Frontal cortex (tissue), 4 donors: ENCODE measurements at places on chromosomes 1 and 21.

DNA sequence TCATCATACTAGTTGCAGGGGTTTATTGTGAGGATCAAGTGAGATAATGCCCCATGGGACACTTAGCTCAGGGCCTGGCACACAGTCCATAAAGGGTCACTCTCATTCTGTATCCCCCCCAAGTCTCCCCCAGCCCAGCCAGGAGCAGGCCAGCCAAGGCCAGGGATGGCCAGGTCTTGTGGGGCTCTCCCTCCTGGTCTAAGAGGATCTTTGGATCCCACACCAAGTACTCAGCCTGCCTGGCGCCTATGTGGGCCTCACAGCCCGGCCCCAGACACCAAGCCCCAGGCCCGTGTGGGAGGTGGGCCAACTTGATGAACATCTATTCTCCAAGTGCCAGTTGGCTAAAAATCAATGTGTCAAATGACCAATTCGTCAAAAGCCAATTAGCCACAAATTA lies 117.8 kb downstream of the GLIS1 start:
- no peak for DNase-seq

- no peak for DNase-seq
These were observed 20.4 kb downstream of the OLFML2B start for GRCh38 chr1:162003061-162003829.

GRCh38 chr1:158153746-158154444 lies 26.8 kb upstream of the CD1D start:
- DNase-seq = no peak

DNA sequence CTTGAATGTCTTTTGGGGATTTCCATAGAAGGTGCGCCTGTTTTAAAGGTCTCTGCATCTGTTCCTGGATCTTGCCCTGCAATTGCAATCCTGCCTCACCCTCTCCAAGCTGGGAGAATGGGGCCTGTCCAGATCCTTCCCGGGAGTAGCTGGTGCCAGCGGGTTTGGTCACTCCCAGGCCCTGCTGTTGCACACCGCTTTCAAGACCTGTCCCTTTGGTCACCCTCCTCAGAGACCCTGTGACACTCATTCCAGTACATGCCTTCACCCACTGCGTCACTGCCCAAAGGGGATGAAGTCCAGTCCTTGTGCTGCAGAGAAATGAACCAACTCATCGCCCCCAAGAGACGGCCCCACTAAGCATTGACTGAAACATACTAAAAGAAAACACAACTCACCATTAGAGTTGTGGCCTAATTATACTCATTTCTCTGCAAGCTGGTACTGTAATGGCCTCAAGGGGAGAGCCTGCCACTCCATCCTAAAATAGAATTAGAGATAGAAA lies 1.9 kb upstream of the IRF2BP2 start:
- DNase-seq = no peak

DNA sequence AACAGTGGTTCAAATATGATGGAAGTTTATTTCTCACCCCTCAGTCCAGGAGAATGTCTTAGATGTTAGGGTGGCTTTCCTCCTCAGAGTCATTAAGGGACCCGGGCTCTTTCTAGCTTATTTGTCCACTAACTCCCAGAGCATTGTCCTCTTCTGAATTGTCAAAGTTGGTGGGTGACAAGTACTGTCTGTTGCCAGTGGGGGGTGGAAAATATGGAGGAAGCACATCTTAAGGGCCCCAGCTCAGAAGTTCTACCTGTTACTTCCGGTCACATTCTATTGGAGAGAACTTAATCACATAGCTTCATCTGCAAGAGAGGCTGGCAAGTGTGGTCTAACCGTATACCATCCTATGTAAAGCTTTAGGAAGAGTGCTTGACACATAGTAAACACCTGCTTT lies 7.1 kb downstream of the CLIC4 start:
- no peak for DNase-seq

DNA sequence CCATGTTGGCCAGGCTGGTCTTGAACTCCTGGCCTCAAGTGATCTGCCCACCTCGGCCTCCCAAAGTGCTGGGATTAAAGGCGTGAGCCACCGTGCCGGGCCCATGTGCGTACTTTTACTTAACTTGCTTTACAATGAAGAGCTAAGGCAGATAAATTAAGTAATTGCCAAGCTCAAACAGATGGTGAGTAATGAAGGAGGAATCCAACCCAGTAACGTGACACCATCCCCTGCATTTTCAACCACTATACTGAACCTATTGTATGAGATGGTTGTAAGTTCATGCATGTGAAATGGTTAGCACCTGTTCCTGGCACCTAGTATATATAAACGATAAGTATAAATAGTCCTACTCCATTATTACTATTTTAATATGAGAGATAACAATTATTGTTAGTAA lies 588.0 kb upstream of the BEND5 start:
- no peak for DNase-seq

GRCh38 chr1:180639871-180640270 lies 8.0 kb downstream of the XPR1 start:
- DNase-seq = no peak

GRCh38 chr21:25107708-25108107 lies 499.6 kb downstream of the MRPL39 start:
- no peak for DNase-seq

DNA sequence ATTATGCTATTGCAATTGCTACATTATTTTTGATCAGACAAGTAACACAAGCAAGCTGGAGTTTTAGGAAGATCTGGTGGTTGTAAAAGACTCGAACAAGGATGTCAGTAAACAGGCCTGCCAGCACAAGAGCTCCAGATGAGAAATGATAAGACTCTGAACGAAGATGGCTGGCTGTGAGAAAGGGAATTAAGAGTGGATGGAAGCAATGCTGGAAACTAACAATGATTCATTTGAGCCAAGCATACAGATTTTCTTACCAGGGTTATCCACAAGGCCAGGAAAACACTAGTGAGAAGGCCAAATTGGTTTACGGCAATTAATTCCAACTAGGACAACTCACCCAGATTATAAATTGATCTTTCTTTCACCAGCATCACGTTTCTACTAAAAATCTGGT lies 54.2 kb downstream of the NRIP1 start:
- no peak for DNase-seq

- DNase-seq = no peak
These were observed 31.7 kb downstream of the ELK4 start for GRCh38 chr1:205600085-205600484.

DNA sequence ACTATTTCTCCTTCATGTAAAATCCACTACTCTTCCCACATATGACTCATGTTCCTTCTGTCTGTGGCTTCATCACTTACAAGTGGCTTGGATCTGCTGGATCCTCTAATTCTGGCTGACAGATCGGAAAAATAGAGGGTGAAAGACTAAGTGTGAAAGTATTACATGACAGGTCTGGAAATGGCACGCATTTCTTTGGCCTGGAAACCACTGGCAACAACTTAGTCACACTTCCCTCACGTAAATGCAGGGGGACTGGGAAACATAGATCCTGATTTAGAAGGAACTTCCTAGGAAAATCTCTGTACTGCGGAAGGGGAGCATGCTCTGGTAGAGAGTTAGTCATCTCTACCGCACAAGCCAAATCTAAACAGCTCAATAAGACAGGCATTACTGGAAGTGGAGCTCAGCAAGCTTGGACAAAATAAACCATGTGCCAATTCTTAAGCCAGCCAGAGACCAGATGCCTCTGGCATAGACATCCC lies 305.4 kb upstream of the PTBP2 start:
- DNase-seq = no peak

GRCh38 chr1:89927049-89927448 lies 67.9 kb upstream of the ZNF326 start:
- no peak for DNase-seq

- DNase-seq = no peak
These were observed 312.0 kb upstream of the TMPRSS15 start for GRCh38 chr21:18715606-18716005.

- DNase-seq = no peak
These were observed 45.1 kb downstream of the PGBD5 start for GRCh38 chr1:230381049-230381467.

DNA sequence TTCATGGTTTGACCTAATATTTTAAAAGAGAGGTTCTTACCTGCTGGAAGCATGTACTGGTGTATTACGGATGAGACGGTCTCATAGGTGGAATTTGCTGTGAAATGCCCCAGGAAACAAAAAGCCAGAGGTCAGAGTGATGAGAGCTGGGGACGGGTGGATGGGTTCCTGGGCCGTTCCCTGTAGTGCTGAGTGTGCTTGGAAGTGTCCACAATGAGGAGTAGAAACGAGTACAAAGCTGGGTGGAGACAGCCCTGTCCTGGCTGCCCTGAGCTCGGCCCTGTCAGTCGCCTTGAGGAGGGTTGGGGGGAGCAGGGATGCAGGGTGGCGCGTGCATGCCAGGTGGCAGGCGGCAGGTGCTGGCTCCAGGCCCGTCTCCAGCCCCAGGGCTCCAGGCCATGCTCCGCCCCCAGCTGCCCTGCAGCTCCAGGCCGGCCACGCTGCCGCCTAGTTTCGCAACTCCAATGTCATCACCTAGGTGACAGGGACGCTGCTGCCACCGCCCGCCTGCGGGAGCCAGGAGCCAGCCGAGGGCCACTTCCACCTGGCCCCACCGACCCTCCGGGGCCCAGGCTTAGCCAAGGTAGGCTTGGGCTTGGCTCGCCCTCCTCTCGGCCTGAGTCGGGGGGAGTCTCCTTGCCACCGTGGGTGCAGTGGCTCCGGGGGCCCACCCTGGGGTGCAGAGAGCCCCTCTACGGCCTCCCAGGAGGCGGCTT lies 16.4 kb downstream of the TP73 start:
- DNase-seq = no peak

DNA sequence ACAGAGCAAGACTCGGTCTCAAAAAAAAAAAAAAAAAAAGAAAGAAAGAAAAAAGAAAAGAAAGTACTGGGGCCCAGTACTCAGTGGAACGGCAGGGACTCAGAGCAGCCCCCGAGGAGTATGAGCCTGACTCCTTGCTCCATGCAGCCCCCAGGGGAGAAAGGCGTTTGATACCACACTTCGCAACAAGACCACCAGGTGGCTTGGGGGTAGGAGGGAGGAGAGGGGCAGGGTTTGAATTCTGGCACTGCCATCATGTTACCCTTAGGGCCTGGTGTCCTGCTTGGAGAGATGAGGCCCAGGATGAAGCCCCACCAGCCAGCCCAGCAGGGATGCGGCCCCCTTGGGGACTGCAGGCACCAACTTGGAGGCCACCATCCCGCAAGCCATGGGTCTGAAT lies 321.3 kb upstream of the VAMP3 start:
- no peak for DNase-seq

- DNase-seq = peak; percentile 66
These were observed 12.9 kb downstream of the PI4KB start for GRCh38 chr1:151314137-151314875.

DNA sequence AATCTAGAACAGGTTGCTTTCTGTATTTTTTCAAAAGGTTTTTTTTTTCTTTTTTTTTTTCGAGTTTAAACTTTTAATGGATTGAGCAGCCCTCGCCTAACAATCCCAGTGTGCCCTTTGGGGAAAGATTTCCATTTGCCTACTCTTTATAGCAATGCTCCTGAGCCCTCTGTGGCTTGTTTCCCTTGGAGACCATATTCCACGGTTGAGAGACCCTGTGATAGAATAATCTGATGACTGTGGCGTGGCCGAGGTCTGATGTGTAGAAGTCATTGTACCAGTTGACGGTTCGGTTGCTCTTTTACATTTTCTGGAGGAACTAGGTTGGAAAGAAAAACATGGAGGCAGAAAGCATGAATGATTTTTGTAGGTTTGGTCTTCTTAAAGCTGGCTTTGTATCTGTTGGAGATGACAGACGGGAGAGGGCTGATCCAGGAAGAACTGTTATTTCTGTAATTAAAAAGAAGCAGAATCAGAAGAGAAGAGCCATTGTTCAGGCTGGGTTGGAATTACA lies 305.7 kb upstream of the NRIP1 start:
- no peak for DNase-seq

- no peak for DNase-seq
These were observed 100.4 kb downstream of the MRPL37 start for GRCh38 chr1:54300401-54300800.

GRCh38 chr1:90826834-90827233 lies 109.7 kb upstream of the BARHL2 start:
- no peak for DNase-seq

GRCh38 chr1:5685446-5686040 lies 306.7 kb downstream of the NPHP4 start:
- no peak for DNase-seq

DNA sequence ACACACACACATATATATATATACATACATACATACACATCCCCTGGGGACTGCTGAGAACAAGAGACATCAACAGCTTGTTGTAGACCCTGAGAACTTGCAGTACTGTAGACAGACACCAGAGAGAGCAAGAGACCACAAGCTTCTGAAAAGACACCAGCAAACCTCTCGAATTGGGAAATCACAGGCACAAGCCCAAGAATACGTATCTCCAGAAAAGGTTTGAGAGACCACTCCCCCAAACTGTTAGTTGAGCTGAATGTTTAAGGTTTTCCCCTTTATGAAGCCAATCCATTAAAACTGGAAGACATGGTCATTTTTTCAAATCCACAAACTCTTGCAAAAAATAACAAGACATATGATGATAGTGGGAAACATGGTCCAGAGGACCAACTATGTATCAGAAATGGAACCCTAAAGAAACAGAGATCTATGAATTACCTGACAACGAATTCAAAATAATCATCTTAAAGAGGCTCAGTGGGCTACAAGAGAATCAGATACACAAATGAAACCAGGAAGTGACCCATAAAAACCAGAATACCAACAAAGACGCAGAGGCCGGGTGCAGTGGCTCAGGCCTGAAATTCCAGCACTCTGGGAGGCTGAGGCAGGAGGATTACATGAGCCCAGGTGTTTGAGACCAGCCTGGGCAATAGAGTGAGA lies 45.1 kb downstream of the SLC2A1 start:
- peak; percentile 54 for DNase-seq

DNA sequence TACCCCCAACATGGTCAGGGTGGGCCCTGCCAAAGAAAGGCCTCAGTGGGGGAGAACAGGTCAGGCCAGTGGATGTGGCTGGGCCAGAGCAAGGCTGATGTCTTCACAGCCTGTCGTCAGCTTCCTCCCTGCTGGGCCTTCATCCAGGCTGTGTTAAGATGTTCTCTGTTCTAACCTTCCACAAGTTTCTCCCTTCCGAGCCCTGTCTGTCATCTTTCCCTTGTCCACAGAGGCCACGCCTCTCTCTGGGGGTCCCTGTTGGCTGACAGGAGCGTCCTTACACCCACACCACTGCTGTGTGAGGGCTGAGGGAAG lies 36.2 kb downstream of the SIM2 start:
- DNase-seq = no peak

GRCh38 chr21:32233055-32233546 lies 45.7 kb downstream of the MIS18A start:
- no peak for DNase-seq

DNA sequence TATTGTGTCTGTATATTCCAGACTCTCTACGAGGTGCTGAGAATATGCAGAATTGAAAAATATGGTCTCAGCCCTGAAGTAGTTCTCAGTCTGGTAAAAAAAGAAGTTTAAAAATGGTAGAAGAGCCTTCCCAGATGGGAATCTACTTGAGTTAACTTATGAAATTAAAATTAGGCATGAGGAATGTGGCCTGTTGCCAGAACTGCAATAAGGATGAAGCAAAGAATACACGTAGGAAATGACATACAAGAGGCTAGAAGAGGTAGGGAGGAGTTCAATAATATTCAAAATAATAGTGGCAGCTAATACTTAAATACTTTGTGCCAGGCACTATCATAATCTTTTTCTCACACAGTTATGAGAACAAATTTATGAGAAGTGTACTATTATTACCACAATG lies 6.3 kb downstream of the ASPM start:
- DNase-seq = no peak

GRCh38 chr1:48572646-48573258 lies 100.7 kb upstream of the SPATA6 start:
- DNase-seq = peak; percentile 33
